ENCODE measurements at places on chromosomes 11 and 22.

GRCh38 chr11:20007386-20007785 lies 152.9 kb downstream of the DBX1 start:
- DNase-seq: no peak

DNA sequence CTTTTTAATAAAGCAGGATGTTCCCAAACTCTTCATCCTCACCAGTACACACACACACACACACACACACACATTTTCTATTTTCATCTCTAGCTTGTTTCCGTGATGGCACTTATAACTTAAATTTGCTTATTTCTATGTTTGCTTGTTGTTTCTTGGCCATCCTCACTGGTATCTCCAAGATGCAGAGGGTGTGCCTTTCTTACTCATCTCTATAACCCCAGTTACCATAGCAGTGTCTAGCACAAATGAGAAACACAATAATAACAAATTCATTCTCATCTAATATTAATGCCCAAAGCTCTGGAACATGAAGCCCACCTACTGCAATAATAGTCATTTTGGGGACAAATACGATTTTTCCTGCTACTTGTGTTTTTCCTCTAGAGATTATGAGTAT lies 156.3 kb downstream of the GRM5 start:
- DNase-seq: no peak

GRCh38 chr11:70742553-70743291 lies 344.4 kb downstream of the CTTN start:
- no peak for DNase-seq

GRCh38 chr11:80240245-80240644 lies 799.4 kb upstream of the TENM4 start:
- no peak for DNase-seq

DNA sequence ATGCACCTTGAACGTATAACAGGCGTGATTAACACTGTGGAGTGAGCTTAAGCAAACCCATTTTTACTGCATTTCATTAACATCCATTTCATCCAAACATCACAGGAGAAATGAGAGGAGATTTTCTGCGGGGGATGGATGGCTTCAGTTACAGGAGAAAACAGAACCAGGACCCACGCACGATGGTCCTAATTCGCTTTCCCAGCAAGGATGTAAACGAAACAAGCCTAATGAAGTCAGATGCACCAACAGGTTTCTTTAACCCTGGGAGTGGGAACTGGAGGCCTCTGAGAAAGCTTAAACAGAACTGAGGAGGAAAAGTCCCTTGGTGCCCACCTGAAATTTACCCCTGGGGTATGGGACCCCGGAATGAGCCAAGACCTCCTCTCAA lies 2.7 kb downstream of the CADM1 start:
- no peak for DNase-seq

All from thymus (tissue), 14 donors.